ENCODE measurements at places on chromosomes 3 and 15.
A peak's percentile ranks its signal among the peaks of the same experiment; 100 is the strongest.

GRCh38 chr15:81288040-81288439 is 35.9 kb downstream of the STARD5 start:
- no peak for DNase-seq

GRCh38 chr3:9397906-9398699 is 688 bp downstream of the SETD5 start:
- peak; percentile 60 for DNase-seq

DNA sequence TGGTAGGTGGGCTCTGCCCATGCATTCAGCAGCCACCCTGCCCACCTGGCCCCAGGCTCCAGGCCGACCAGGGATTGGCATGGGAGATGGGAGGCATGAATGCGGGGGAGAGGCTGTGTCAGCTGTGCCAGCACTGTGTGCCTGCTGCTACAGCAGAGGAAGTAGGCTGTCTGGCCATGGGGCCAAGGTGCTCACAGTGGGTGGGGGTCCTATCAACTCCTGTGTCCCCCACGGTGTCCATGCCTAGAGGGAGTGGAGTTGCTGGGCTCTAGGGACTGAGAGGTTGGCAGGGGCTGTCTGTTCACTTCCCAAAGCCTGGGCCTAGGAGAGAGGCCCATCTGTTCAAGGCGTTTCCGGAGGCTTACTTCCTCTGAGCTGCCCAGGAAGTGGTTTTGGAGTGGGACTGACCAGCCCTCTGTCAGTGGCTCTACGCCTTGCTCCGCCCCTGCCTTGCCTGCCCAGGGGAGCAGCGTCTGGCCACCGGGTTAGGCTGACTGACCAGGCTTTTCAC is 5.8 kb downstream of the PRKCD start:
- DNase-seq, result peak; percentile 36

GRCh38 chr15:67061811-67062368 is 3.5 kb upstream of the SMAD3 start:
- DNase-seq, result no peak

DNA sequence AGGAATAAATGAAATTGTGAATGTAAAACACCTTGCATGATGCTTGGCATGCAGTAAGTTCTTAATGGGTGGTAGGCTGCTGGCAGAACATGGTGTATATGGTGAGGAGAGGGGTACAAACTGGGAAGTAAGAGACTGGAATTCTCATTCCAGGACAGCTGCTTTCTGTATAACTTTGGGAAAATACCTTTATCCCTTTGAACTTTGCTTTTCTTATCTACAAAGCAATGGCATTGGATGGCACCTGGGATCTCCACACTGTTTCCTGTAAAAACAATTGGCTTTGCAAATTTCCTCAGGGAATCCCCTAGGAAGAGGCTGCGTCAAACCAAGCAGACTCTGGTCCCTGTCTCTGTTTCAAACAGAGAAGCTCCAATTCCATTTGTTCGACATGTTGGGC is 100.7 kb upstream of the SLC4A7 start:
- DNase-seq, result no peak

- DNase-seq, result no peak
These were observed 55.9 kb upstream of the OSBPL11 start for GRCh38 chr3:125651244-125651643.

GRCh38 chr3:4580346-4581123 is 87.4 kb downstream of the ITPR1 start:
- DNase-seq, result peak; percentile 55

DNA sequence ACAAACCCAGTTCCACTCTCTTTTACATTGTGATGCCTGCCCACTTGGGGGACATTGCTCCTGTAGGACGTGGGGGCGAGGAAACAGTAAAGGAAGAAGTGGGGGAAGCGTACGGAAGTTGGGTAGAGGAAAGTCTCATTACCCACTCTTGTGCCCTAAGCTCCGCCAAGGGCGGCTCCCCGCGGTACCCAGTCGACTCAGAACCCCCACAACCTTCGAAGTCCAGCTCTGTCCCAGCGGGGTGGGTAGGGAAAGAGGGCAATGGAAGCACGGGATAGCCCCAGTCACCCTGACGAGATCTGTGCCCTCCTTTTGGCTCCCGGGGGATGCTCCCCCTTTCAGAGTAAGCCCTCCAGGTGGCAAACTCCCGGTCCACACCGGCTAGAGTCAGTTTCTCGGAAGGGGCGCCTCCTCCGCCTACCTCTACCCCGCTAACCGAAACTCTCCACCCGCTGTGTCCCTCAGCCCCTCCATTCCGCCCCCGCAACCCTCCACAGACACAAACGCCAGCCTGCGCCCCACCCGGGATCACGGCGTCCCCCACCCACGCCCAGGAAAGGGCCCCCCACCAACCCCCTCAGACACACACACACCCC is 527 bp downstream of the CSNK1G1 start:
- DNase-seq, result no peak

DNA sequence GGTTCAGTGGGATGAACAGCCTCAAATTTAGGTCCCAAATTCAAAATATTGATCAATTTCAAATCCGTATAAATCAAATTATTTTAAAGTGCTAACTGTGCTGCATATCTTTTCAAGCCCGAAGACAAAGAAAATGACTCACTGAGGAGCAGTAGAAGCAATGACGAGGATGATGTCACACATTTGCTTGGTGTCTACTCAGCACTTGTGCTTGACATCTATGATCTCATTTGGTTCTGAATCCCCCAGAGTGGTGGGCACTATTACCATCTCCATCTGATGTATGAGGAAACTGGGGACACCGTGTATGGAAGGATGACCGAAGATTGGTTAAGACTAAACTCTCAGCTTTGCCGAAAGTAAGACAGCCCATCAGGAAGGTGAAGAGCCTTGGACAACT is 136.5 kb upstream of the CHRNA7 start:
- no peak for DNase-seq

- peak; percentile 35 for DNase-seq
These were observed 37.9 kb upstream of the TSC22D2 start for GRCh38 chr3:150370122-150370602.

DNA sequence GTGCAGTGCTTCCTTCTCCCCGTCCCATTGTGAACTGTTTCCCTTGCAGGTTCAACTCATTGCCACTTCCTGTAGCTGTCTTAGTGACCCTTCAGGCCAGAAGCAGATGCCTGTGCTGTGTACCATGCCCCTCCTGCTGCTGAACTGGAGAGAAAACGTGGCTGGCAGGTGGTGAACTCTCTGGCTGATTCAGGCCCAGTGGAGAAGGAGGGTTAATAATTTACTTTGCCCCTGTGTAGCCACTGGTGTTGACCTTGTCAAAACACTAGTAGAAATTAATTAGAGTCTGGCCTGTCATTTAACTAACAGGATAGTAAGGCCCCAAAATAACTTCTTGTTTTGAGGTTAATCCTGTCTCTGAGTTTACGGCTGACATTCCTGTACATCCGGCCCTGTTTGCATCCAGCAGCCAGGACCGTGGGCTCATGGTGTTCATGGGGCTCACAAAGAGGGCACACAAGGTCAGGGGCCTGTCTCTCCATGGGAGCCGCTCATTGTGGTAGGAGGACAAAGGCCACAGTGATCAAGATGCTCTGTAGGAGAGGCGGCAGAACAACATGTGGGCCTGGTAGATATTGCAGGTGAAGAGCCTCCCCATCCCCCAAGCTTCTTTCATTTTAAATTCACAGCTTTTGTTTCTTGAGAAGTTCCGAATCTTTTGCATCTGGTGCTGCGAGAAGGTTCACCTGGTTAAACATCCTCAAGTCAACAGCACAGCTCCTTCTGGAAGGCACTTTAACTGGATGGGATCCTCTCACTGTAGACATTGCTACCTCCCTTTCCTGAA is 101.6 kb downstream of the CGNL1 start:
- DNase-seq, result no peak

- no peak for DNase-seq
These were observed 769 bp downstream of the TAFA4 start for GRCh38 chr3:68931406-68932149.

GRCh38 chr3:194517333-194517732 is 30.5 kb upstream of the ATP13A3 start:
- no peak for DNase-seq

DNA sequence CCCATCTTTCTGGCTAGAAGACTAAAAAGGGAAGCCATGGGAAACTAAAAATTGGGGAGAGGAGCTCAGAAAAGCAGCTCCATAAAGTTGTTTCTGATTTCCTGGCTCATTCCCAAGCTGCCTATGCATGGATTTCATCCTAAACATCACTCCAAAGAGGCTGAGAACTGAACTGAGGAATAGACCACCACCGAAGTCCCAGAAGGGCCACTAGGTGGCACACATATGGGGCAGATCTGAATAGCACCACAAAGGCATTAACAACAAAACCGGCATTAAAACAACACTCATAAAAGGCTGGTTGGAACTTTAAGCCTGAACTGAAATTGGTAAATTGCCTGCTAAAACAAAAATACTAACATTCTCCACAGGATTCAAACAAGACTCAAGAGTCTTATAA is 106.3 kb downstream of the PLD1 start:
- no peak for DNase-seq

GRCh38 chr3:31710123-31710803 is 177.5 kb downstream of the STT3B start:
- DNase-seq, result no peak

DNA sequence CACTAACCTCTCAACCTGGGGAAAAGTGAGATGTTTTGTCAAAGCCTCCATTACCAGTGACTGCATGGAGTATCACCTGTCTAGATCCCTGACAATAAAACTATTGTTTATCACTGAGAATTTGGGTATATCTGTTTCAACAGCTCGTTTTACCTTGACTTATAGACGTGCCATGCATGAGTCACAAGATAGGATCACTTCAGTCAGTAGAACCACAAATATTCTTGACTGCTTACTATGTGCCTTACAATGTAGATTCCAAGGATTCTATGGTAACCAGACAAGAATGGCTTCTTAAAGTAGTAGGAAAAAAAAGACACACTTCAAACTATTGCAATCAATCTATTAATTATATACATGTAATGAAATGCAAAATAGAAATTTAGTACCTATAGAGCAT is 55.7 kb upstream of the GRM7 start:
- no peak for DNase-seq

GRCh38 chr15:92885224-92886041 is 14.7 kb upstream of the CHD2 start:
- no peak for DNase-seq

GRCh38 chr3:178320456-178321351 is 215.5 kb upstream of the KCNMB2 start:
- peak; percentile 34 for DNase-seq

DNA sequence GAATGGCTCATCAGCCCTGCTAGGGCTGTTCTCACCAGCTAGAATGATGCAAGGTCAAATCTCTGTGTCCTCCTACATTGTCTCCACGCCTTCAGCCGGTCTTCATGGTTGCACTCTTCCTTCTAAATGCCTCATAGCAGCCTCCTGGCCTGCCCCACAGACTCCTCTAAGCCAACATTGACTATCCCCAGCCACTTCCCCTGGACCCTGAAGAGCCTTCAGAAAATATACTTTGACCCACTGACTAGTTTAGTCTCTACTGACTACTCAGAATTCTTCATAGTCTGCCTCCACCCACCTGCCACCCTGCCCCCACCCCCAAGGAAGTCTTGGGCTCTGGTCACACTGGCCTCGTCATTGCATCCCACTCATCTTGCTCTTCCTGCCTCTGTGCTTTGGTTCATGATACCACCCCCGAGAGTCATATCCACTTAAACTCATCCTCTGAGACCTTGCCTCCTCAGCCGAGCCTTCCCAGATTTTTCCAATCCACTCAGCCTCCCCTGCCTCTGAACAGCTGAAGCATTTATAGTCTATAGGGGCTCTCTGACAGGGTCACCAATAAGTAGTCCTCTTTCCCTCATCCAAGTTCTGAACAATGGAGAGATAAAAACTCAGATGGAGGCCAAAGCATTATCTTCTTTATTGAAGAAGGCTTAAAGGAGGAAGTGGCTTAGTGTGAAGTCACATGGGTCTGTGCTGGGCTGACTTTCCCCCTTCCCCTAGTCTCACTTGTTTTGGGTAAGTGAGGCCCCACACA is 9.5 kb upstream of the DOCK3 start:
- DNase-seq, result no peak

GRCh38 chr3:74601793-74602192 is 12.7 kb downstream of the CNTN3 start:
- no peak for DNase-seq

GRCh38 chr3:30693470-30694120 is 87.2 kb downstream of the TGFBR2 start:
- peak; percentile 54 for DNase-seq

- DNase-seq, result no peak
These were observed 229.7 kb downstream of the ISL2 start for GRCh38 chr15:76566276-76566675.

GRCh38 chr3:1447452-1447851 is 354.6 kb downstream of the CNTN6 start:
- no peak for DNase-seq

- no peak for DNase-seq
These were observed 37.9 kb downstream of the PPCDC start for GRCh38 chr15:75061272-75061671.

DNA sequence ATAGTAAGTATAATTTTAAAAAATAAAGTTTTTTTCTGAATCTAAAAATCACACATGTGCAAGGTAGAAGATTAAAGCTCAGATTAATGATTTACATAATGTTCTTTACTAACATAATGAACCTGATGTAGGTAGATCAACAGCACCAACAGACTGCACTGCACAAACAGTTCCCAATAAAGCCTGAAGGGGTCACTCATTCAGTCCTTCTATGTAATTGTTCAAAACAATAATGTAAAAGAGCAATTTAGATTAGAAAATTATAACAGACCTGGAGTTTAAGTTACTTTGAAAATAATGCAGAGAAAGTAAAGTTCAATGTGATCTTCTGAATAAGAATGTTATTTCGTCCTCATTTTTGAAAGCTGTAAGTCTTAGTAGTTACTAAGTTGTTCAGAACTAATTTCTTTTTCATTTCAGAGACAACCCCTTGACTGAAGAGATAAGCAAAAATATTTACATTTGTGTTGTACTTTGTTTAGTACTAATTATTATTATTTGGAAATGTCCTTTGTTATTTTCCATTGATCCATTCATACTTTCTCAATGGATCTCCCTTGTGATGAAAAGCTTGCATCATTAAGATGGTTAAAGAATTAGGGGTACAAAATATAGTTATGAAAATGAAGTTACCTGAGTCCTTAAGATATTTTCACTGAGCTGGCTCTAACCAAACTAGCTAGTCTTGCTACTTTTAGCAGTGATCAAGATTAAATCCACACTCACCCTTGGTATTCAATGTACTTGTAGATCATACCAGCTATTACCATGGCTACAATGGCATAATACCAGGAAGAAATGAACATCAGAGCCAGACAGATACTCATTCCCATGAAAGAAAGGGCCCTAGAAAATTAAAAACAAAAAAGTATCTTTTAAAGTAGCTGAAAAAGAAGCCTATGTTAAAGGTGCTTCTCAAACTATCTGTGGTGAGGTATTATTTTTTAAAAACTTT is 16.8 kb downstream of the EMC4 start:
- no peak for DNase-seq

Data from uterus (tissue), 4 donors.